Placental pericyte (primary cell): ENCODE measurements at places on chromosomes 16 and 17. TPM values are rescaled to one million over a fixed set of nuclear protein-coding genes. Genes with fewer than 3 reads are reported as not detected.

XYLT2 gene
- total RNA-seq = 54.9 and 112 TPM in 2 replicates

PLEKHH3 gene
- total RNA-seq = 10.7 and 11.0 TPM in 2 replicates

SBK1 gene
- total RNA-seq = under 0.01 TPM in 1 of 2 replicates, not detected in the other

ARHGDIG gene
- total RNA-seq = 0.44 TPM in 1 of 2 replicates, not detected in the other

SULT1A2 gene
- 0.44 TPM in 1 of 2 replicates, not detected in the other for total RNA-seq

KRT31 gene
- total RNA-seq = not detected in 2 replicates

C17orf58 gene
- 5.3 and 8.4 TPM in 2 replicates for total RNA-seq

OR4D1 gene
- not detected in 2 replicates for total RNA-seq

GUCY2D gene
- not detected in 2 replicates for total RNA-seq

GNAO1 gene
- total RNA-seq = 0.22 and 0.29 TPM in 2 replicates

SOX8 gene
- under 0.01 and 0.14 TPM in 2 replicates for total RNA-seq

MTSS2 gene
- total RNA-seq = 49.2 and 76.6 TPM in 2 replicates

CD300LB gene
- total RNA-seq = not detected in 2 replicates

REXO5 gene
- total RNA-seq = 2.8 and 9.2 TPM in 2 replicates

HIGD1B gene
- not detected in 2 replicates for total RNA-seq

ARSG gene
- 1.5 and 13.7 TPM in 2 replicates for total RNA-seq

KCNH6 gene
- total RNA-seq = 0.14 TPM in 1 of 2 replicates, not detected in the other

HAS3 gene
- total RNA-seq = under 0.01 and 0.29 TPM in 2 replicates

CCL8 gene
- total RNA-seq = not detected in 2 replicates
